ENCODE measurements at places on chromosomes 5 and 9.

- no peak for DNase-seq
Measured at GRCh38 chr5:37807015-37807414, 32.8 kb downstream of the GDNF start.

DNA sequence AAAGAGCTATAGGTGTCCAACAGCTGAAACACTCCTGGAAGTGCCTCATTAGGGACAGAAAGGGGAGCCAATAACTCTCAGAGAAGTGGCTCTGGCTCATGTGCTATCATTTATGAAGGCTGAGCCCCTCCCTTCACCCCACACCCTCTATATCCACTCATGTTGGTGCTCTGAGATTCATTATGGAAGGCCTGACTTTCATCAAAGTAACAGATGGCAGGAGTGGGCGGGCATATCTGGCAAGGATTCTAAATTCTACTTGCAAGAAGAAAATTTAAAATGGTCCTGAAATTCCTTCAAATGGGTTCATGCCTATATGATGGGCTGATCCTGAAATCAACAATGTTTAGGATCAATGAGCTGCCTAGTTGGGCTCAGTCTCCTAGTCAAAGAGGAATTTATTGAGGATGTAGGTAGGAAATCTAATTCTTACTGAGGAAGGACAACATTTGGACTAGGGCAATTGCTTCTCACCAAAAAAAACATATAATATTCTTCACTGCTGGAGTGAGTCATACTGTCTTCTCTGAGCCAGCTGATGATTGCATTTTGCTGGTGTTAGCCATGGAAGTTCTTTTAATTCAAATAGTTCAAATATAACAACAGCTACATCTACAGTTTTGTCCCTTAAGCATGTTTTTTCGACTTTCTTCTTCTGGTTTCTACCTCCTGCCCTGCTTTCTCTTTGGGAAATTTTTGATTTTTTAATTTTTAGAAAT lies 23.5 kb downstream of the NMRK1 start:
- DNase-seq = no peak

DNA sequence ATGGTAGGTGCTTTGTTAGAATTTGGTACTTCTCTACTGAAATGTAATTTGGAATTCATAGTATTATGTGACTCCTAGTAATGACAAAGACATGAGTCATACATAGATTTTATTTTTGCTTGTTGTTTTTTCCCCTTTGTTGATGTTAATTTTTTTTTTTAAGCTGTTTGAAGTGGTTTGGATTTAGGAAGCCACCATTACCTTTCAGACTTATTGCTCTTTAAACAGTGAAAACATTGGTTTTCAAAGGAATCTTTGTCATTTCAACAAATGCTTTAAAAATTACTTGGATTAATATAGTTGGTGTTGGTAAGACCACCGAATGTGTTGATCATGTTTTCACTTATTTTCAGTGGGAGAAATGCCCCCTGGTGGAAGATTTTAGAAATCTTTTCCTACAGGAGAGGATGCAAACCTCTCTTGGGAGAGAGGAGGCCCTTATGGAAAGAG lies 170.1 kb upstream of the PITX1 start:
- no peak for DNase-seq

- peak; percentile 81 for DNase-seq
Measured at GRCh38 chr5:26553079-26553478, 485.3 kb downstream of the CDH9 start.

- DNase-seq = no peak
Measured at GRCh38 chr9:127991017-127991756, 10.4 kb upstream of the EEIG1 start.

GRCh38 chr5:1781726-1782384 lies 17.8 kb downstream of the MRPL36 start:
- DNase-seq = no peak

DNA sequence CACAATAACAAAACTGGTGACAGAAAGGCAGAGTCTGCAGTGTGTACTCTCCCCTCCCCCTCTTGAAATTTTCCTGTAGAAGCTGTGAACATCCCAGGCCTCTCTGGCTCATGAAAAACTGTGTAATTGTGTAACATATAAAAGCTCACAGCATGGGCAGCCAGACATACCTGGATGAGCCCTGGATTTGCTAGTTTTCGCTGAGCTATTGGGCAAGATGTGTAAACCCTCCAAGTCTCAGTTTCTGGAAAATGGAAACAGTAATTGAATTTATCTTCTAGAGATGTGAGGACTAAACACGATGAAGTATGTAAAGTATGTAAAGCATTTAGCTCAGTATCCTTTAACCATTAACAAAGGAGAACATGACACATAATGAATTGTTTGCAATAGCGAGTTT lies 143.2 kb upstream of the ANKH start:
- DNase-seq = no peak

DNA sequence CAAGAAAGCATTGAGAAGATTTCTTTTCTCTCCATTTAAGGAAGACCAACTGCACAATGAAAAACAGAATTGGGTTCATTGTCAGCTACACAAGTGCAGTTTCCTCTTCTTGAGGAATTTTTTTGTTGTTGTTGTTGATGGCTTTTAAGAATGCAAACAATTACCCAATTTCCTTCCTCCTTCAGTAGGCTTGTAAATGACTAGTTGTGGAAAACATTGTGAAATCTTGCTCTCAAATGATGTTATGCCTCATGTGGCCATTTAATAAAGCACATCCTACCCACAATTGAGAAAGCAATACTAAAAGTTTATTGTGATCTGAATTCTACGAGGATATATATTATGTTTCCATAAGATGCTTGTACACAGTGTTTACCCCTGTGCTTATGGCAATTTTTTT lies 171.6 kb downstream of the FAM174A start:
- no peak for DNase-seq

DNA sequence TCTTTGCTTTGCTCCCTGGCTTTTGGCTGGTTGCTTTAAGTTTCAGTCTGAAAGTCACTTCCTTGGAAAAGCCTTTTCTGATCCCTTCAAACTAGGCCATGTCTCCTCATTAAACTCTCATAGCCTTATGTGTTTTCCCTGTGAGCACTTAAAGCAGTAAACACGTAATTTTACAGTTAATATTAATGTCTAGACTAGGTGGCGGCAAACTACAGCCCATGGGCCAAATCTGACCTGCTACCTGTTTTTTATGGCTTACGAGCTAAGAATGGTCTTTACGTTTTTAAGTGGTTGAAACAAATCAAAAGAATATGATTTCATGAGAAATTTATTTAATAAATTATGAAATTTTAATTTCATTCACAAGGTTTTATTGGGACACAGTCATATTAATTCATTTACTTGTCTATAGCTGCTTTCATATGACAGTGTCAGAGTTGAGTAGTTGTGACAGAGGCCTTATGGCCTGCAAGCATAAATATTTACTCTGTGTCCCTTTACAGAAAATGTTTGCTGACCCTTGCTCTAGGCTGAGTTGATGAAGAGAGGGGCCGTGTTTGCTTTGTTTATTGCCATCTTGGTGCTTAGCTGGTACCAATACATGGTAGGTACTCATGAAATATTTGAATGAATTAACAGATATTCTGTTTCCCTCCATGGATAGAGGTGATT lies 7.4 kb downstream of the SLC44A1 start:
- no peak for DNase-seq

DNA sequence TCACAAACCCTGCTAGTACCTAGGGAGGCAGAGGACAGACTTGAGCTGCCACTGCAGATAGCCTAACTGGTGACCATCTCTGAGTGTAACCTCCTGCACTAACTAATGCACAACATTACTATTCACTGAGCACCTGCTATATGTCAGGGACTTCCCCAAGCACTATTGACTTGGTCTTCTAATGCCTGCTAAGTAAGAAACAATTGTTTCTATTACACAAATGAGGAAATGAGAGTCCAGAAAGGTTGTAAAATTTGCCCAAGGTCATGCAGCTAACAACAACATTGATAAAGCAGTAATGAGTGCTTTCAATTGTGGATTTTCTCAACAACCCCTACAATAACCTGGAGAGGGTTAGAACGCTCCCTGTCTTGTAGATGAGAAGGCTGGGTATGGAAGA lies 183.7 kb downstream of the ZNF462 start:
- DNase-seq = no peak

GRCh38 chr9:134869554-134870300 lies 10.9 kb upstream of the FCN2 start:
- no peak for DNase-seq

DNA sequence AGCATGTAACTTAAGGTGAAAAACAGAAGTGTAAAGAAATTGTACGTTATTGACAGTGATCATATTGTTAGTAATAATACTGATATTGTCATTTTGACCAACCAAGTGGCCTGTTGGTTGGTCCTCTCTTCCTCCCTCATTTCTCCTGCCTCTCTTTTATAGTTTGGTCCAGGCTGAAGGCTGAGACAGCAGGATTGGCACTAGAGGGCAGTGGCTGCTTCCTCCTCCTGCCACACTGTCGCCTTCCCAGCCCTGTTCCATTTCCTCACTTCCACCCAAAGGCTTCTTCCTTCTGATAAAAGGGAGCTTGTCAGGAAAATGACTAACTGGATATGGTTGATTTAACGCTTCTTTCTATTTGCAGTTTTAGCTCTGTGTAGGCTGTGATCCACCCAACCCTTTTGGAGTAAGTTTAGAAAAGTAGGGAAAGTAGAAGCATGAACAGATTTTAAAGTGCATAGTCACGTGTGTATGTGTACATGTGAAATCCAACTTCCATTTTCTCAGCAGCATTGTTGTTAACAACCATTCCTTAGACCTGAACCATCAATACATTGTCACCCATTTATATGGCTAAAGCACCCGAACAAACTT lies 35.6 kb downstream of the PTCD2 start:
- DNase-seq = peak; percentile 62

GRCh38 chr9:78040726-78041125 lies 9.1 kb upstream of the GNAQ start:
- DNase-seq = no peak

DNA sequence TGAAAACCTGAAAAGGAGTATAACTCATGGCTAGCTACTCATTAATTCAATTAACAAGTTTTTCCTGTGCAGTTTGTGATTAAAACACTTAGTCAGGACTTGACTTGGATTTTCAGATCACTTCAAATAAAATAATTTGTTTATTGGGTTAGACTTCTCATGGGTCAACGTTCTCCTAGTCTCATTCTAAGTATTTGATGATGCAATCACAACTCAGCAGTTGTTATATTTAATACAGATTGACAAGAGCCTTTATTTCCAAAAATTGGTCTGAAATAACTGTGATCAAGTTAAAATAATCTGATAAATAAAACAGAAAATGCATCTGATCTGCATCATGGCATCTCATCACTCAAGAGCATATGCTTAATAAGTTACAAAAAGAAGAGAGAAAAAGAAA lies 113.9 kb downstream of the FGF10 start:
- DNase-seq = no peak

DNA sequence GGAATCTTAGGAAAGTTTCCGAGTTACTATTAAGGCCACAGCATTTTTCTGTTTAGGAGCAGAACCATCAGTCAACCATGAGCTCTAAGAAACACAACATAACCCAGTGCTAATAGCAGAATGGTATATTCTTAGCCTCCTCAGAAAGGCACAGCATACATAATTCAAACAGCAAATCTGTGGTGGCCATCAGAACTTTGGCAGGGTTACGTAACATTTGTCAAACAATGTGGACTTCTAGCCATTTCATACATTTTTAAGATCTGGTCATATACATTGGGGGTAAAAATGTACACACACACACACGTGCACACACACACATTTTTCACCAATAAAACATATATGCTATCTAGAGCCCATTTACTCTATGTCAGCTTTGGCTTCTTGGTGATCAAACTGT lies 225.2 kb downstream of the GNA14 start:
- DNase-seq = no peak

GRCh38 chr5:130243641-130244040 lies 339.4 kb downstream of the CHSY3 start:
- DNase-seq = no peak

GRCh38 chr9:3331801-3332200 lies 194.0 kb downstream of the RFX3 start:
- no peak for DNase-seq

GRCh38 chr5:113273948-113274347 lies 160.8 kb downstream of the TSSK1B start:
- DNase-seq = no peak

DNA sequence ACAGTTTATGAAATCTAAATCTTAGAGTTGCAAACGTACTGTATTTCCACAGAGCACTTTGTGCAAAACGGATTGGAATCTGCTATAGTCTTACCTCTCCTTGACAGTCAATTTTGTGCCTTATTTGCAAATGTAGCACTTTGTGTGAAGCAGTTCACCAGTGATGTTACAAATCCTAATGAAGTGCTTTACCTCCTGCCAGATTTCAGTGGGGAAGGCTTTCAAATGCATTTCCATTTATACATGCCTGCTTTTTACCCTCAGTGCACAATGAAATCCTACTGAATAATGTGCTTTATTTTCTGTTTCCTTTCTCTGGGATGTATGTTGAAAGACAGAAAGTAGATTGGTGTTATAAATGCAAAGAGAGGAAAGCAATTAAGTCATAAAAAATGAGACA lies 2141.6 kb upstream of the C9orf72 start:
- no peak for DNase-seq

DNA sequence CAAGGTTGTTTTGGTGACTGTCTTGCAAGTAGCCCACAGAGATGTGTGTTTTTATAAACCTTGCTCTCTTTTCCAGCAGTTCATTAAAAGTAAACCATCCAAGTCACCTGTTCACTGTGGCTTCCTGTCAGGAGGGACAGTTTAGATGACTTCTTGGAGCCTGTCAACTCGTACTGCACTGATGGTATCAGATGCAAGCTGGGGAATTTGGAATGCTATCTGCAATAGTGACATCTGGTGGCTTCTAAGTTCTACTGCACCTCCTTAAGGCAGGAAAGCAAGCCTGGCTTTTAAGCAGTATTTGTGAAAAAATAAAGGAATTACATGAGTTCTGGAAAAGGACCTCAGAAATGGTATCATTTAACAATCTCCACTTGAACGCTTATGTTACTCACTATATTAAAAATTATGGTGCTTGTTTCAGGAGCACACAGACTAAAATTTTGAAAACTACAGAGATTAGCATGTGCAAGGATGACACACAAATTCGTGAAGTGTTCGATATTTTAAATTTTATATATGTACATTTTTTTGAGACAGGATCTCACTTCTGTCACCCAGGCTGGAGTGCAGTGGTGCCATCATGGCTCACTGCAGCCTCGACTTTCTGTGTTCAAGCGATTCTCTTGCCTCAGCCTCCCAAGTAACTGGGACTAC lies 164.0 kb downstream of the TTC39B start:
- peak; percentile 58 for DNase-seq

GRCh38 chr5:124551939-124552279 lies 194.5 kb downstream of the ZNF608 start:
- no peak for DNase-seq

DNA sequence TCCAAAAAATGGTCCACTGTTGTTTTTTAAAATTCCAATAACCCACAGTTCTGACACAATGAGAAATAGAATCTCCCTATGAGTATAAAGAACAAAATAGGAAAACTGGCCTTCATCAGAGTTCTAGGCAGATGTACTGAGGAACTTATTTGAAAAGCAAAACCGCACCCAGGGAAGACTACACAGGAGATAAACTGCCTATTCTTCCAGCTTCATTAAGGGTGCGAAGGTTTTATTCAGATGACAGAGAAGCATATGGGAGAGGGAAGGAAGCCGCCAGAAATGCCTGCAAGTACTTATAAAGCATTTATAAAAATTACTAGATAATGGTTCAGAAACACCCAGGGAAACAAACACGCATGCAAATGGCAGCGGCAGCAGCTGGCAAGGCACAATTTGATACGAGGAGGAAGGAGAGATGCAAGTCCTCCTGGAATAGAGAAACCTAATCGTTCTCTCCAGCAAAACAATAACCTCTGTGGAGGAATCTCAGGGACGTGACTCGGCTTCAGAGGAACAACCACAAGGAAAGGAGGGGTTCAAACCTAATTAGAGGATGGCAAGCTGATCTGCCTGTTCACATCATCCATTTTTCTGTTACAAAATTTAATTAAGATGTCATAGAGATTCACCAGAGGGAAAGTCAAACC lies 9.0 kb downstream of the TTLL11 start:
- DNase-seq = peak; percentile 19
